Heart right ventricle (tissue), 16 donors: ENCODE measurements at places on chromosomes 13 and 19. TPM values are rescaled to one million over a fixed set of nuclear protein-coding genes. Genes with fewer than 3 reads are reported as not detected.

The SDHAF1 gene
- 9.6 TPM for total RNA-seq

The CYP2A6 gene
- not detected for total RNA-seq

The GIPR gene
- 5.3 TPM for total RNA-seq

The ABHD13 gene
- total RNA-seq, result 3.5 TPM

The SMAD9 gene
- 3.3 TPM for total RNA-seq

The CC2D1A gene
- 30.2 TPM for total RNA-seq

The ZC3H13 gene
- 33.1 TPM for total RNA-seq

The LRP3 gene
- 19.8 TPM for total RNA-seq

The ELSPBP1 gene
- not detected for total RNA-seq

The ZNF813 gene
- 1.7 TPM for total RNA-seq

The CNN1 gene
- total RNA-seq, result 194 TPM

The ZNF726 gene
- 0.53 TPM for total RNA-seq

The ZNF665 gene
- total RNA-seq, result 1.4 TPM

The F2RL3 gene
- 0.28 TPM for total RNA-seq

The RFX1 gene
- 13.2 TPM for total RNA-seq

The ZNF544 gene
- total RNA-seq, result 23.3 TPM

The PEAK3 gene
- total RNA-seq, result 0.59 TPM

The COL5A3 gene
- 19.8 TPM for total RNA-seq

The RNF17 gene
- total RNA-seq, result not detected

The TMEM272 gene
- 0.40 TPM for total RNA-seq

The CYP4F2 gene
- total RNA-seq, result not detected

The SIX5 gene
- total RNA-seq, result 22.4 TPM

The MYADM gene
- 265 TPM for total RNA-seq

The ODAD3 gene
- not detected for total RNA-seq

The ZNF99 gene
- total RNA-seq, result 0.08 TPM

The CRLF1 gene
- 4.7 TPM for total RNA-seq

The SPART gene
- 36.9 TPM for total RNA-seq

The KCNK6 gene
- total RNA-seq, result 5.6 TPM

The MBD3L3 gene
- total RNA-seq, result not detected

The PRODH2 gene
- total RNA-seq, result not detected

The MOB3A gene
- 10.0 TPM for total RNA-seq

The IFI30 gene
- 27.1 TPM for total RNA-seq

The ZNF30 gene
- total RNA-seq, result 2.6 TPM

The ZNF844 gene
- total RNA-seq, result 20.5 TPM

The TTC9B gene
- total RNA-seq, result not detected

The SCEL gene
- not detected for total RNA-seq

The EXOC3L2 gene
- 0.61 TPM for total RNA-seq

The GTF3A gene
- 155 TPM for total RNA-seq

The PRX gene
- total RNA-seq, result 2.4 TPM

The IZUMO2 gene
- total RNA-seq, result not detected

The ZNF77 gene
- total RNA-seq, result 1.0 TPM

The SERPINE3 gene
- total RNA-seq, result not detected

The NAA16 gene
- total RNA-seq, result 10.3 TPM

The KIRREL2 gene
- total RNA-seq, result not detected

The SIAH3 gene
- not detected for total RNA-seq

The RELB gene
- total RNA-seq, result 5.4 TPM
